ENCODE measurements at places on chromosomes 3 and 15.

GRCh38 chr15:71275098-71275497 is 159.8 kb downstream of the THSD4 start:
- DNase-seq = no peak

DNA sequence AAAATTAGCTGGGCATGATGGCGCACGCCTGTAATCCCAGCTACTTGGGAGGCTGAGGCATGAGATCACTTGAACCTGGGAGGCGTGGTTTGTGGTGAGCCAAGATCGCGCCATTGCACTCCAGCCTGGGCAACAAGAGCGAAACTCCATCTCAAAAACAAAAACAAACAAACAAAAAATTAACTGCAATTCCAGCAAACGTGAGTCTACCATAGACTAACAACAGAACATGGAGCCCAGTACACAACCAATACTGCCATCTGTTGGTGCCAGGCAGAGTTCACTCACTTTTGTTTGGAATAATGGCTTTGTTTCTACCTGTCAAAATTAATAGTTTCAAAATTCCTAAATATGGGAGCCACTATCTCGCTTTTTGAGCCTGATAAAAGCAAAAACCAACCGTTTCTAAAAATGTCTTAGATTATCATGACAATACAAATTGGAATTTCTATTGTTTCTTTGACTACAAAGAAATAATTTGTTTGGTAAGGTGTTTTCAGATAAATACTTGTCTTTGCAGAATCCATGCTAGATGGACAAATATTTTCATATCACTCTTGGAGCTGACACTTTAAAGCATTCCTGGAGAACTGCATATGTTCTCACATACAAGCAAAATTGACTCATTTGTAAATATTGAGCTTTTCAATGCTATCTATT is 45.0 kb downstream of the GPR176 start:
- DNase-seq = peak; percentile 41

- DNase-seq = no peak
These were observed 30.4 kb upstream of the SEC61A1 start for GRCh38 chr3:128021768-128022372.

DNA sequence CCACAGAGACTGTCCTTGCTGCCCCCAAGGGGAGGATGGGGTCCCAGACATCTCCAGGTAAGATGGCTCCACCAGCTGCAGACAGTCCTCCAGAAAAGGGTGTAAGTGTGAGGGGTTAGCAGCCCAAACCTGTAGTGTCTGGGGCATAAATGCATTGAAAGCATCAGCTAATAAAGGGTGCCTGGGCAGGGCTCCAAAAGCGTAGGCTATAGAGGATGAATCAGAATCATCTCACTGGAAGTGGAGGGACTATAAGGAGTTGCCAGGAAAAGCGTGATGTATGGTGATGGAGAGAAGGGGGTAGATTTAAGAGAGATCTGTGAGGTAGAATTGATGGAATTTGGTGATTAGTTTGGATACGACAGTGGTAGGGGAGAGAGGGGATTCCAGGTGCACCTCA is 79.9 kb upstream of the ONECUT1 start:
- no peak for DNase-seq

- DNase-seq = no peak
These were observed 42.0 kb downstream of the STARD5 start for GRCh38 chr15:81281766-81282605.

DNA sequence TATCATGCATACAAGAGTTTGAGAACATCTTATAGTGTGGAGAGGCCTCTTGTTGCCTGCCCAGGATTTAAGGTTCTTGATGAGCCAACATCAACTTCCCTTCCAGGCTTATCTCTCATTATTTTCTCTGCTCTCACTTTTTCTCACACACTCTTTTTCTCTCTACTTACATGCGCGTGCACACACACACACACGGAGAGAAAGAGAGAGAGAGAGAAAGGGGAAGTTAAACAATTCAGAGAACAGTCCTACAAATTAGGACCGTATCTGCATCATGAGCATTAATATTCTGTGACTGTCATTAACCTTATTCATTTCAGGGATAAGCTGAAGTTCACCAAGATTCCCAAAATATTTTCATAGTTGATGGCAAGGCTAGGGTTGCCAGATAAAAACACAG is 269.0 kb downstream of the ZNF621 start:
- no peak for DNase-seq

GRCh38 chr15:65856821-65857455 is 12.4 kb upstream of the RAB11A start:
- peak; percentile 83 for DNase-seq

DNA sequence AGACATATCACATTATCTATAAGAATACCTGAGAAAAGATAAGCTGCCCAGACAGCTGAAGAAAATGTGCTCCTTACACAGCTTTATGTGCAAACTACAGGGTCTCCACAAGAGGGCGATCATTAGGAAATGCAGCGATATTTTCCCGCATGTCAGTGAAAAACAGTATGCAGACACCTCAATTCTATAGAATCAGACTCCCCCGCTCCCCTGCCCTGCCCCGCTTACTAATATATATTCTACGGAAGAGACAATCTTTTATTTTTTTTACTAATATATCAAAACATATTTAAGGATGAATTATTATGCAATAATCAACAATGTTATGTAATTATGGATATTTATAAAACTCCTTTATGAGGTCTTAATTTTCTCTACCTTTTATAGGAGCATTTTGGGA is 681.3 kb downstream of the ROBO1 start:
- DNase-seq = peak; percentile 53

DNA sequence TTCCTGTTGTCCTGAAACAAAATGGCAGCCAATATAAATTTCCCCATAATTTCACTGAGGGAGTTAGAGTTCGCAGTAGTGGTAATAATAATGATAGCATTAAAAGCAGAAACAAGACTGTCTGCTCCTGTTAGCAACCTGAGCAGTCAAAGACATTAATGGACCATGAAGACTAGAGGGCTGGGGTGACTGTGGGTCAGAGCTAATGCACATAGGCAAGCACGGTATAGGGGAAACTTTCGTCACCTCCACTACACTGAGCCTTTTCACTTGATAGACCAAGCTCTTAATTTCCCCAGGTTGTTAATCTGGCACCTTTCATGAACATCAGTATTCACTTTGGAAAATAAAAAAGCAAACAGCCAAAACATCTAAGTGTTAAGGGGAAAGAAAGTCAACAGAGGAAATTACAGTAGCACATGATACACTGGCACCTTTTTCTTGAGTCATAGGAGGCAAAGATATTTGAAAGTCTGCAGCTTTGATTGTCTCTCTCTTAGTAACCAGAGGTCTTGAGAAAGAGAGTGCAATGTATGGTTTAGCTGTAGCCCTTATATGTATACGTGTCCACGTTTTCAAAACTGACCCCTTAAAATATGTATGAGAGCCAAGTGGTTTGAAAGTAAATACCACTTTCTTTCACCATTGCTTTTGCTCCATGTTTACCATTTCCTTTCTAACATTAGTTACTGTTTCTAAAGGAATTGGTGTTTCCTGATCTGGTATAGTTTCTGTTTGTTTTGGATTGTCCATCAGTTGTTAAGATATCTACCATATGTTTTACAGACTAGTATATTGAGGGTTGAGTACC is 104.8 kb downstream of the FILIP1L start:
- no peak for DNase-seq

GRCh38 chr3:197367081-197367780 is 68.8 kb upstream of the DLG1 start:
- no peak for DNase-seq

- DNase-seq = no peak
These were observed 62.5 kb upstream of the LIPC start for GRCh38 chr15:58369261-58369701.

- no peak for DNase-seq
These were observed at the start of gene ABI3BP for GRCh38 chr3:100993309-100993708. ABI3BP (minus strand) TSS chr3:100993421; CDS start chr3:100993384, 37 bp downstream.

DNA sequence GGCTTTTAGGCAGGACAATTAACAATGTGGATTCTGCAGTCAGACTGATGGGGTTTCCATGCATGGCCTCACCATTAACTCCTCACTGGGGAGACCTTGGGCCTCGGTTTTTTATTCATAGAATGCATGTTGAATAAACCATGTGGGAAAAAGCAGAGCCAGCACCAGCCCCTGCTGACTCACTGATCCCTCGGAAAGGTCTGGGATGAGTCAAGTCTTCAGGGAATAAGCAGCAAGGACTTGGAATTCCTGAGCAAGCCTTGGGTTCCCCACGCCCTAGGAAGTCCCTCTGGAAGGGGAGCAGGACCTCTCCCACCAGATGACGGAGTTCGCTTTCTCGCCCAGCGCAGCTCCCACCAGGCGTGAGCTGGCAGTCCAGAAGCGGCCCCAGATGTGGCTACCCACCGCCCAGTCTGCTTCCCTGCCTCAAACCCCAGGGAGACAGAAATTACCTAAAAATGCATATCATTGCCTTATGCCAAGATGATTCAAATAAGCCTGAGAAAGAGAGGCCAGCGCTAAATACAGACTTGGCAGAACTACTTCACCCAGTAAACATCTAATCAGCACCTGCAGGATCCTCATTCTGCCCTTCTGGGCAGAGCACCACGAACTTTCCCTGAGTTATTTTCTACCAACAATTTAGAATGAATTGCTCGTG is 45.4 kb downstream of the BTD start:
- DNase-seq = peak; percentile 27

GRCh38 chr15:79066391-79067071 is 24.0 kb downstream of the RASGRF1 start:
- DNase-seq = no peak

- peak; percentile 88 for DNase-seq
These were observed 31.5 kb upstream of the AP4E1 start for GRCh38 chr15:50876989-50877360.

- no peak for DNase-seq
These were observed 19.8 kb upstream of the AADAC start for GRCh38 chr3:151794080-151794479.

DNA sequence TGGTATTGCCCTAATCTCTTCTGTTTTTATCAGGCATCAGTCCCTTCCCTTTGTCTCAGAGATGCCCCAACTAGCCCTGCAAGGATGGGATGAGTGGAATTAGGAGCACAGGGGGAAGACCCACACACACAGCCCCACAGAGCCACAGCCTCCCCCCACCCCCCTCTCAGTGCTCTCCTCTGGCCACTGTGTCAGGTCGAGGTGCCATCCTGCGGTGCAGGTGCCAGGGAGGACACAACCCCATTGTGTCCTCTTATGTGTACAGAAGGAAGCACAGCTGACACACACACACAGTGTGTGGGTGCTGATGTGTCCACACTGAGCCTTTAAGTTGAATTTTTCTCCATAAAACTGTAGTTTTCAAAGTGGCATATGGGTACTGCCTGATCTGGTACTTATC is 534.5 kb downstream of the OCA2 start:
- DNase-seq = no peak

- DNase-seq = no peak
These were observed 283.3 kb downstream of the ADAMTS17 start for GRCh38 chr15:100058458-100058857.

DNA sequence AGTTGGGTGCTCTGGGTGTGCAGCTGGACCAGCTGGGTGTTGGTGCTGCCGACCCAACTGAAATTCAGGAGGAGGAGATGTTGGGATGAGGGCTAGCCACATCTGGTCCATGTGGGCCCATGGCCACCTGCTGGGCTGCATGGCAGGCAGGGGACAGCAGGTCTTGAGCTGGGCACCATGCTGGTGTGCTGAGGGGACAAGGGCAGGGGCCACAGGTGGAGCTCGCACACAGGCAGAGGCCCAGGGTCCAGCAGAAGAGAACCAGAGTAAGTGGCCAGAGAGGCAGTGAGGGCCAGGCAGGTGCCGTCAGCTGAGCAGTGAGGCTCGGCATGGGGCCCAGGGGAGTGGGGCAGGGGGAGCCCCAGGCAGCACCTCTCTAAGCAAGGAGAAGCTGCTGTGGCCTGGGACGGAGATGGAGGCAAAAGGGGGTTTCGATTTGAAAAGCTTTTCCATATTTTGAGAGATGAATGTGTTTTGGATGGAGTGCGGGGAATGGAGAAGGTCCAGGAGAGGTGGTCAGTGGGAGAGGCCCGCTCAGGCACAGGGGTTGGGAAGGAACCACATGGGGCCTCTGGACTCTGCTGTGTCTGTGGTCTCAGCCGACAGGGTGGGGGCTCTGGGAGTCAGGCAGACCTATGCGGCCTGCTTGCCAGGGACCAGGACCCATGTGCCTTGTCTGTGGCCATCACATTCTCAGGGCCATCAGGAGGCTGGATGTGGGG is 30.5 kb upstream of the PLXNA1 start:
- no peak for DNase-seq

DNA sequence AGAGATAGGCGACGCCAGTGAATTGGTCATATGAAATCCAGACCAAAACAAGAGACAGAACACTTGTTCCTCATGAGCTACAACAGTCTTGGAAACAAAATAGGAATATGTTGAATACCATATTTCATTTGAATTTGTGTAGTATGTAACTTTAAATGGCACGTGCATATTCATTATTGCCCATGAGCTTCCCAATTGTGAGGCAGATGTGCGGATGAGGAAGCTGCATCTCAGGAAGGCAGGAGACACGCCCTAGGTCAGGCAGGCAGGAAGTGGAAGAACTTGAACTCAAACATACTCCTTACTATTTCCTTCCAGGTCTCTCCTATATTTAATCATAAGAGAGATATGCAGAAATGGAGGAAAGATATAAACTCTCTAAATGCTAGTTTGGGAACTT is 106.8 kb upstream of the SLC2A2 start:
- DNase-seq = no peak

DNA sequence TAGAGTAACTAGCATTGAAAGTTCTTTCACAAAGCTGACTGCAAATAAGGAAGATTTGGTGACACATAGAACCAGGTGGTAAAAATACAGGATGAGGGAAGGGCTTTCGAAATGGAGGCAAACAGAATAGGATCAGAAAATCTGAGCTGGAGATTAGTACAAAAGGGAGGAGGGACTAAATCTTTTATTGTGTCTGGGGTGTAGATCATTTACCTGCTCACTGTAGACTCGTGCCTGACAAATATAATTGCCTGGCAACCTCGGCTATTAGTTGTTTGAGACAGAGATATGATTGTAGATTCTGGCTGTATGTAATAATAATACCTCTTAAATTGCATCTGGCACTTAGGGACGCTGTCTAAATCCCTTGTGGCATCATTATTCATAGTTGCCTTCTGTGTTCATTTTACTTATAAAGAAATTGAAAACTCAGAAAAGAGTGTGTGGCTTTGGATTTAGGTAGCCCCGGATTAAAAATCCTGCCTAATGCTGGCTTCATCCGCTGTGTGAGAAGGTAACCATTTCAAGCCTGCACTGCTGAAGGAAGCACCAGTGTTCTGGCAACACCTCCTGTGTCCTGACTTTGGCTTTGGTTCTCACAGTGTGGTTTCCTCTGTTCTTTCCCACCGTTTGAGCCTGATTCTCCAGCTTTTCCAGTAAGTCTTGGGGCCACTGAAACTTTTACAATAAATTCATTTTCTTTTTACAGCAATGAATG is 25.0 kb upstream of the GPR160 start:
- no peak for DNase-seq

DNA sequence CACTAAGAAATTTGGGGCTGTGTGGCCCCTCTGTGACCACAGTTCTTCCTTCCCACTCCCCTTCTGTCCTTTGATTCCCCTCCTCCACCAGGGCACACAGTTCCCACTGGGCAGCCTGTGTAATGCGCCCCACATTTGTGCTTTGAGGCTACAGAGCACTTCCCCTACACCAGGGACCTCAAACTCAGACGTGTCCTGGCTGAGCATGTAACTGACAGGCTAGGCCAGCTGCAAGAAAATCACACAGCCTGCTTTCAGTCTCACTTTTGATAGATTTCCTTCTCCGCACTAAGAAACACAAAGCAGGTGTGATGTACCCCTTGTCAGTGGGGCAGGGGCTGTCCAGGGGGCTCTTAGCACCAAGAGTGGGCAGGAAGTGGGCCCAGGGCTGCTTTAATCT is 29.6 kb downstream of the PRKCD start:
- no peak for DNase-seq
